ENCODE measurements at places on chromosomes 12 and 14.

DNA sequence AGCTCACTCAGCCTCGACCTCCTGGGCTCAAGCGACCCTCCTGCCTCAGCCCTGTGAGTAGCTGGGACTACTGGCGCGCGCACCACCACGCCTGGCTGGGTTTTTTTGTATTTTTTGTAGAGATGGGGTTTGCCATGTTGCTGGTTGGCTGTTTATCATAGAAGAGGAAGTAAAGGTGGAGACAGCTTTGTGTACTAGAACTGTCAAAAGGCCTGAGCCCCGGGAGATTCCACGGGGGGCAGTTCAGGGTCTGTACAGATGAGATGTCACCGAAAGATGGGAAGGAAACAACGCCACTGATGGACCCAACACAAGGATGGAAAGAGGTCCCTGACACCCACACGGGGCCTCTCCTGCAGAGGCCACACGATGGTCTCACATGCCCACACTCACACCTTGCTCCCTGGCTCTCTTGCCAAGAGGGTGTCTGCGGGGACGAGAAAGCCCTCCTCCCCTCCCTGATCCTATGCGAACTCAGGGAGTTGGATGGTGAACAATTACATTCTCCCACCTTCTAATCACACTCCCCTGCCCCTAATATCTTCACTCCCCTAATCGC is 66.6 kb downstream of the KDM2B start:
- no peak for DNase-seq

DNA sequence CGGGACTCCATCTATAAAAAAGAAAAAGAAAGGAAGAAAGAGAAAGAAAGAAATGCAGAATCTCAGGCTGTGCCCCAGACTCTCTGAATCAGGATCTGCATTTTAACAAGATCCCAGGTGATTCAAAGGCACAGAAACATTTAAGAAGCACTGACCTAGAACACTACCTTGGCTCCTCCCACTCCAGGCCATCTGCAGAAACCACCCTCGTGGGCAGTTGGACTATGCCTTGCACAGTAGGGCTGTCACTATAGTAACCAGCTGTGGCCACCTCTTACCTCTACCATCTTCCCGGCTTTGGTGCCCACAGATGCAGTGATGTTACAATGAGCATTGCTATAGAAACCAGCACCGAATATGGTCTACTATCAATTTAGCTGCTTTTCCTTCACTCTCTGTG is 110.9 kb upstream of the PWP1 start:
- no peak for DNase-seq

DNA sequence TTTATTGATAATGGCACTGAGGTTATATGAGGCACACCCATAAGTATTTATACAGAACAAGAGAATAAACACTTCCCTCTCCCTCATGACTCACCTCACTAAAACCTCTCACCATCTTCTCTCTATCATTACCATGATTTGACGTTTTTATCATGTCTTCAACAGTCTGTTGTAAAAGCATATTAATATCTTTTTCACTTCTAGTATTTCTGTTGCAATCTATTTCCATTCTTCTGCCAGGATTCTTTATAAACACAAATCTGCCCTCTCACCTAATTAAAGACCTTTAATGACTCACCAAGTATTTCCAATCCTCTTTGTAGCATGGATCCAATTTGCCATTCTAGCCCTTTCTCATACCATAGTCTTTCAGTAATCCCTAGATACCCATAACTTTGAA is 527.7 kb downstream of the SLC16A7 start:
- DNase-seq = no peak

- DNase-seq = no peak
Observed at GRCh38 chr14:59195912-59196311, 7.4 kb downstream of the DAAM1 start.

DNA sequence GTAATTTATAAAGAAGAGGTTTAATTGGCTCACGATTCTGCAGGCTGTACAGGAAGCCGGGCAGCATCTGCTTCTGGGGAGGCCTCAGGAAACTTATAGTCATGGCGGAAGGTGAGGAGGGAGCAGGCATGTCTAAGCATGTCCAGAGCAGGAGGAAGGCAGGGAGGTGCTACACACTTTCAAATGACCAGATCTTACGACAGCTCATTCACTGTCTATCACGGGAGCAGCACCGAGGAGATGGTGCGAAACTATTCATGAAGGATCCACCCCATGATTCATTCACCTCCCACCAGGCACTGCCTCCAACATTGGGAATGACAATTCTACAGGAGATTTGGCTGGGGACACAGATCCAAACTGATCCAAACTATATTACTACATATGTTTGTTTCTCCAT is 10.0 kb downstream of the SFSWAP start:
- DNase-seq = no peak

DNA sequence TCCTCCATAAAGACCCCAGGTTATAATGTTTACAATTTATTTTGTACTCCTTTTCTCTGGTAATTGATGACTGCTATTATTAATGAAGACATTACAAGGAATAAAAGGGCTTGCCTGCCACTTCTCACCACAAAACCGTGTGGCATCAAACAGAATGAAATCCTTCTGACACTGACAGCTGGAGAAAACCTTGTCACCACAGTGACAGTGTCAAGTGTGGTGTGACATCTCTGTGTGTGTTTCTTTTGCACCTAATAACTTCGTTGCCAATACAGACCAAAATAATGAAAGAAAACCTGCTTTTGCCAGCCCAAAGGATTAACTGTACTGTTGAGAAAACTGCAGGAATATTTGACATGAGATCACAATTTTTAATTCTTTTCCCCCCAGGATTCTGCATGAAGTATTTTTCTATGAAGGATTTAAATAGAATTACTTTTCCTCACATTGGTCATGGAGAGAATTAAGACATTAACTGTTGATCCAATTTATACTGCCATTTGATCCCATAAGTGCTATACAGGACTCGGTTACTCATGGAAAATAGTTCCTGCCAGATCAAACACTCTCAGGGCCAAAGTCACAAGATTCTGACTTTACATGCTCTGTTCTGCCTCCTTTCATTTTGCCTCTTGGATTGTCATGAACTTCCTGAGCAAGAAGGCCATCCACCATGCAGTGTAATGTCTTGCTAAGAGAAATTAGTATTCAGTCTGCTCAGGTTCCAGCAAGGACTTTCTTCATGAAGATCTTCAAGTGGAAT is 60.4 kb upstream of the IFNG-AS1 start:
- no peak for DNase-seq

DNA sequence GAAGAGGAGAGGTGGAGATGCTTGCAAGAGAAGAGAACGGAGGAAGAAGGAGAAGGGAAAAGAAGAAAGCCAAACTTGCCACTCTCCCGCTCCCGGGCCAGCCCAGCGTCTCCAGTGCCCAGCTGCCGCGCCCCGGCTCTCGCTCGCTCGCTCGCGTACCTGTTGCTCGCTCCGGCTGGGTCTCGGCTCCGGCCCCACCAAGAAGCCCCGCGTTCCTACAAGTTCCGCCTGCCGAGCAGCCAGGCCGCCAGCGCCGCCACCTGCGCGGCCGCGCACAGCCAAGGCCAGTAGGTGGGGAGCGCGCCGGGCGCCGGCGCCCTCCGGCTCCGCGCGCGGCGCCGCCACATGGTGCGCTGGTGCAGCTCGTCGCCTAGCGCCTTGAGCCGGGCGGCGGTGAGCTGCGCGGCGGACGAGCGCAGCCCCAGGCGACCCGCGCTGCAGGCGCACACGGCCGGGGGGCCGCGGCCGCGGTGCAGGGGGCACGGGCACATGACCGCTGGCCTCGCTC is 370 bp downstream of the HRK start:
- DNase-seq = no peak

- no peak for DNase-seq
Observed at GRCh38 chr12:52600941-52601481, at the start of gene KRT72. KRT72 (minus strand) TSS chr12:52601463; CDS start chr12:52601452, 11 bp downstream.

- no peak for DNase-seq
Observed at GRCh38 chr12:131586269-131586668, 124.6 kb upstream of the SFSWAP start.

- DNase-seq = no peak
Observed at GRCh38 chr12:16329594-16329993, 17.9 kb upstream of the MGST1 start.

- DNase-seq = no peak
Observed at GRCh38 chr14:78010688-78011087, 159.5 kb upstream of the NRXN3 start.

- no peak for DNase-seq
Observed at GRCh38 chr12:45591635-45592034, 137.9 kb upstream of the ARID2 start.

GRCh38 chr12:57085999-57086492 is 2.9 kb upstream of the NAB2 start:
- DNase-seq = no peak

GRCh38 chr12:100473716-100474150 is at the start of gene NR1H4:
NR1H4 (plus strand) TSS chr12:100473866; CDS start chr12:100493324, 19,458 bp downstream.
- DNase-seq = no peak

DNA sequence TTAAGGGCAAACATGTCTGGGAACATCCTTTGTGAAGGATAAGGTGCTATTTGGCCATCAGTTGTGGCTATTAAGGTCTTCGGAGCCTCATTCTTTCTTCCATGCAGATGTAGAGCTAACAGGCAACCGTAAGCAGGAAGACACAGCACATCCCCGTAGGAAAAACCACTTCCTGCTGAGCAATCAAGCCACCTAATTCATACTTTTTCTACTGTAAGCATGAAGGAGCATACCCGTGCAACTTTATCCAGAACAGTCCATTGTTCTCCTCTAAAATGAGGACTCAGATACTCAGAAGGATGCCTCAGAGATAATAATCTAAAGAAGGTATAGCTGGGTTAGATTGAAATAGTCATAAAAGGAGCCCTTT is 232.0 kb downstream of the PPM1H start:
- no peak for DNase-seq

GRCh38 chr12:93683410-93683809 is 6.2 kb downstream of the CRADD start:
- no peak for DNase-seq

DNA sequence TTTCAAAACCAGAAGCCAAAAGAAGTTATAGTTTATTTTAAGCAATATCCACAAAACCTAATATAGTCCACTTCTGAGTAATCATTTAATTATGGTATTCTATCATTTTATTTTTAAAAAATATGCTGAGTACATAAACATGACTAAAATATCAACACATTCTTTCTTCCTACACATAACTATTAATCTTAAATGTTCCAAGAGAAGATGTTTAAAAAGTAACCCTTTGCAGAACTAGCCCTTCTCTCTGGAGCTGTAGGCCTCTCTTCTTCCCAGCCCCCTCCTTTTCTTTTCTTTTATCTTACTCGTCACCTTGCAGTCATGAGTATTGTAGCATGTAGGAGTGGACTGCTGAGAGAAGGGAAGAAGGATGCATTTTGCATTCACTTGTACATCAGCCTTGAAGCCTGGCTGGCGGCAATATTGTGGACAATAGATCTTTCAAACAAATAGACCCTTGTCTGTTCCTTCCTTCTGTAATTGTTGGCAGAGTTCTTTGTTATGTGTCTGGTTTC is 941.9 kb downstream of the NRXN3 start:
- no peak for DNase-seq

DNA sequence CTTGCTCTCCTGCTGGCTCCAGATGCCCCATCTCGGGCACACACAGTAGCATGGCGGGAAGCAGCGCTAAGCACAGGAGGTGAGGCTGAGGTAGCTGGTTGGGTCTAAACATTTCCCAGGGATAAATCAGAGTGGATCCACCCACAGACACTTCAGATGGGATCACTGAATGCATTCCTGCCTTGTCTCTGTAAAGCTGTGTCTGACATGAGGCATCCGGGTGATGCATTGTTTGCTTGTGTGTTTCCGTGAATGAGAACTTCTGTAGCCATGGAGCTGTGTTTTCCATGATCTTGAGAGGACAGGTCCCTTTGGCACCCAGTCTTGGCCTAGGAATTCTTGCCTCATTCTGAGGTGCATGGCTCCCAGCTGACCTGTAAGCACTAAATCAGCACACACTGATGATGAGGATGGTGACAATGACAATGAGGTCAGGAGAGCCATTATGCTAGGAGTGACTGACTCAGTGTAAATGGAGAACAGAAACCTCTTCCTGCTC is 6.7 kb upstream of the KRT75 start:
- DNase-seq = no peak

GRCh38 chr12:38527631-38528030 is 211.1 kb downstream of the ALG10B start:
- no peak for DNase-seq

DNA sequence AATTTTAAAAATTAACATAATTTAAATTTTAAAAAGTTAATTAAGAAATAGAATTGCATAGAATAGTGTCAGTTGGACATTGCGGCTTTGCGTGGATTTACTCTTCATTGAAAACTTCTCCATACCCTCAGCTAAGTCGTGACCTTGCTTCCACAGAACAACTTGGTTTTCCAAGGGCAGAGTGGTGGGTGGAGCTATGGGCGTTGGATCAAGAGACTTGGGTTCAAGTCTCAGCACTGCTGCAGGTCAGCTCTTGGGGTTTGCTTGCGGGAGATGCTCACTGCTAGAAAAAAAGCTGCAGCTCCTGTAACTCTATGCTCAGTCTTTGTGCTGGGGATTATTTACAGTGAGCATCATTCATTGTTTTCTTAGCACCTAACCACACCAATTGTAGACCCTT is 133.7 kb downstream of the PRIMA1 start:
- DNase-seq = no peak

DNA sequence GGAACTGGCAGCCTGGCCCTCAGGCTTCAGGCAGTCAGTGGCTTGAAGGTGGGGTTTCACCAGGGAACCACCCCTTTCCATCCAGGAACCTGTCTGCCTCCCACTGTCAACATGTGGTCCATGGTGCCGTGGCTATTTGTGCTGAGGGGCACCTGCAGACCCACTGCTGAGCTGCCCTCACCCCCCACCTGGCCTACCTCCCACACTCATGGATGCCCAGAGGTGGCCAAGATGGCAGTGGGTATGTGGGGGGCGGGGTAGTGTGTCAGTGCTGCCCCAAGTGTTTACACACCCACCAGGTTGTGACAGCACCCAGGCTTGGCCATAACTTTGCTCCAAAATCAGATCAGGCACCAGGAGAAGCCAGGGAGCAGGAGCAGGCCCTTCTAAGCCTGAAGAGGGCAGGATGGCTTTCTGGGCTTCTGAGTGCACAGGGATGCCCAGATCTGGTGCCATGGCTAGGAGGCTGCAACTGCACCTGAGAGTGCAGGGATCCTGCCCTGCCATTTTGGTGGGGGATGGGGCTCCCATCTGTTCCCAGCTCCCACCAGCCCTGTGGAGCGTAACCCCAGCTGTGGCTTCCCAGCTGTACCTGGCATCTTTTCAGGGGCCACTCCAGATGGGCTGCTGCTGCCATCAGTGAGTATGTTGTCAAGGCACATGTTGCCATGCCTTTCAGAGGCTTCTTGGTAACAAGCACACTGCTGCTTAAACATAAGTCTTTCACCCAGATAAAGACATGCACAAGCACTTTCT is 263.9 kb downstream of the LRIG3 start:
- DNase-seq = no peak

GRCh38 chr14:60206837-60207533 is 41.8 kb upstream of the DHRS7 start:
- DNase-seq = no peak

DNA sequence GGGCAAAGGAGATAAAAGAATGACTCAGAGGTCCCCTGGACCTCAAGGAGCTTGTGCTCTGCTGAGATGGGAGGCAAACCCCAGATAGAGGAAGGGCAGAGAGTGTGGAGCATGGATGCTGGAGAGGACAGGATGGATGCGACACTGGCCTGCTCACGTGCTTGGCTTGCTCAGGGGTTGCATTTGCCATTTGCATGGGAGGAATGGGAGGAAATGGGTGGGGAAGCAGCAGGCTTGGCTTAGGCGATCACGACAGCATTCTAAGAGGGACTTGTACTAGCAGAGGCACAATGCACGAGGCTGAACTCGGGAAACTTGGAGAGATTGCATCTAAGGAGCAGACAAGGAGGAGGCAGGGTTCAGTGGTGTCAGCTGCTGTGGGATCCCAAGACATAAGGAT is 19.8 kb downstream of the CD9 start:
- no peak for DNase-seq

Measured in stimulated activated CD8-positive, alpha-beta memory T cell treated with anti-CD3 and anti-CD28 coated beads, Interleukin-7, amount 100 ng/mL, for 1 hour (primary cell).